ENCODE measurements at places on chromosomes 1 and 21.

- DNase-seq: no peak
Measured at GRCh38 chr1:165134431-165134830, 222.1 kb downstream of the LMX1A start.

DNA sequence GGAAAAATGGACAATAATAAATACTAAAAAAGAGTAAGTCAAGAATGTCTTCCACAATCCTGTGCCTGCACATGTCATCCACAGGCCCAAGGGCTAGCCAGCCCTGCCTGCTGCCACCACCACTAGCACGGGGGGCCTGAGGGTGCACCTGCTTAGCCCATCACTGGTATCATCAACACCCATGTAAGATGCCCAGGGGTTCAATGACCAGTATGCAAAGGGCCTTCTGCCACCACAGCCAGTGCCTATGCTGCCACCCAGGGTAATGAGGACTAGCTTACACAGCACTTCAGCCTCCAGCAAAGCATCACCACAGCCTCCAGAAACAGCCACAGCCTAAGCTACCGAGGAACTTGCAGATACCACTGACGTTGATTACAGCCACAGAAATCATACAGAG, 46.3 kb downstream of the POFUT2 start:
- no peak for DNase-seq

DNA sequence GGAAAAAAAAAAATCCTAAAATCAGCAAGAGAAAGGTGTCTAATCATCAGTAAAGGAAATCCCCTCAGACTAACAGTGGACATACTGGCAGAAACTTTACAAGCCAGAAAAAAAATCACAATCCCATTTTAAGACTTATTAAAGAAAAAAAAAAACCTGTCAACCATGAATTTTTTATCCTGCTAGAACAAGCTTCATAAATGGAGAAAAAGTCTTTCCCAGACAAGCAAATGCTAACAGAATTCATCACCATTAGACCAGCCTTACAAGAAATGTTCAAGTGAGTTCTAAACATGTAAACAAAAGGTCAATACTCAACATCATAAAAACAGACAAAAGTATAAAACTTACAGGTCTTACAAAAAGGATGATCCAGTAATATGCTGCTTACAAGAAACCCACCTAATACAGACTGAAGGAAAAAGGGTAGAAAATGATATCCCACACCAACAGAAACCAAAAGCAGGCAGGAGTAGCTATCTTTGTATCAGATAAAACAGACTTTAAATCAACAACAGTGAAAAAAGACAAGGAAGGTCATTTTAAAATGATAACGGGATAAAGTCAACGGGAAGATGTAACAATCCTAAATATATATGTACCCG, 129.6 kb downstream of the EVI5 start:
- no peak for DNase-seq

DNA sequence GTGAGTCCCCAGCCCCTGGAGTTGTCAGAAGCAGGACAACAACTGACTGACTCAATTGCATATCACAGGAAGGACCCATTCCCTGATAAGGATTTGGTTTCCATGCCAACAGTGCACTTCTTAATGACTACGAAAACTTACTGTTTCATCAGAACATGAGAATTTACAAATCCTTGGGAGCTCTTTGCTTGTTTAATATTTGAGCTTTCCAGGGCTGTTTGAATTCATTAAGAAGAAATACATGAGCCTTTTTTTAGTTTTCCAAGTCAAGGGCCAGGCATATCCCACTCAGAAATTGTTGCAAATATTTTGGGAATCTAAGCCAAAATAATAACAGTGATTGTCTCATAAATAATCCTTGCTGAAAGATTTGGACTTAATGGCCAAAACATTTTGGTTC, 27.2 kb upstream of the COL24A1 start:
- DNase-seq: no peak

DNA sequence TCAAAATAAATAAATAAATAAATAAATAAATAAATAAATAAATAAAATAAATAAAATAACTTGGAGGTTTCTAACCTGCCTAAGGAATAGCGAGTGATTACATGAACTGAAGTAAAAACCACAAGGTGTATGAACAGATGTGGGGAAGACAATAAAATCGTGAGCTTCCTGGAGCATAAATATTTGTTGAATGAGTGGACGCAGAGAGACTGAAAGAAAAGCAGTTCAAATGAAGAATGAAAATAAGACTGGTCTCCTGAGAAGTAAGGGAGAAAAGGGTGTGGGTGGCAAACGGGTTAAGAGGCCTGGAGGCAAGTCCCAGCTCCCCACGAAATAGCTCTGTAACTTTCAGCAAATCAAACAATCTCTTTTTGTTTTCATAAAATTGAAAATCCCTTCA, 33.6 kb downstream of the CHML start:
- no peak for DNase-seq

- no peak for DNase-seq
Measured at GRCh38 chr1:3504151-3504821, 49.8 kb downstream of the ARHGEF16 start.

DNA sequence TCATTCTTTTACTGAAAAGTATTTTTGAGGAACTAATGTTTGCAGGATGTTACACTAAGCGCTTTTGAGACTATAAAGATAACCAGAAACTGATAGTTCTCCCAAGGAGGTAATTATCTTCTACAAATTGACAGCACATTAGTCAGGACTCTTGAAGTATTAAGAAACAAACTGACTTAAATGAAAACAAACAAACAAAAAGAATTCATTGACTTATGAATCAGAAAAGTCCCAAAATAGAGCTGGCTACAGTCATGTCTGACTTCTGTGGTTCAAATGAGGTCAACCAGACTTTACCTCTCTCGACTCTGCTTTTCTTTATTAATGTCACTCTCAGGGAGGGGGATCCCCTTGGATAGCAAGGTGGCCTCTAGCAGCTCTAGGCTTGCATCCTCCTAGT, 296.8 kb downstream of the TPR start:
- no peak for DNase-seq

DNA sequence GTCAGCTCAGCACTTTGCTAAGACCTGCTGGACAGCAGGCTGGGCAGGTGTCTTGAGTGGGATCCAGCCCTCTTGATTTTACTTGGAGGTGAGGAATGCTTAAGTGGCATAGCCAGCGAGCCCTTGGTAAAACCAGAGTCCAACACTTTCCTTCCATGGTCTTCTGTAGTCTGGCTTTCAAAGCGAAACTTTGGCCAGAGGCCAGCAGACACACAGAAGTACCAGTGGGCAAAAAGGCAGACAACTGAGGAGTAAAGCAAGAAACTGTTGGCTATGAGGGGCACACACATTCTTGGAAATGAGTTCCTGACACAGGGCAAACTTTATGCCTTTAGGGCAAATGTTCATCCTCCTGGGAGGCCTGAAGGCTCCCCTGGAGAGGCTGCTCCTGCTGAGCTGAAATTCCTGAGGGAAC, 281.0 kb upstream of the POU3F1 start:
- no peak for DNase-seq

DNA sequence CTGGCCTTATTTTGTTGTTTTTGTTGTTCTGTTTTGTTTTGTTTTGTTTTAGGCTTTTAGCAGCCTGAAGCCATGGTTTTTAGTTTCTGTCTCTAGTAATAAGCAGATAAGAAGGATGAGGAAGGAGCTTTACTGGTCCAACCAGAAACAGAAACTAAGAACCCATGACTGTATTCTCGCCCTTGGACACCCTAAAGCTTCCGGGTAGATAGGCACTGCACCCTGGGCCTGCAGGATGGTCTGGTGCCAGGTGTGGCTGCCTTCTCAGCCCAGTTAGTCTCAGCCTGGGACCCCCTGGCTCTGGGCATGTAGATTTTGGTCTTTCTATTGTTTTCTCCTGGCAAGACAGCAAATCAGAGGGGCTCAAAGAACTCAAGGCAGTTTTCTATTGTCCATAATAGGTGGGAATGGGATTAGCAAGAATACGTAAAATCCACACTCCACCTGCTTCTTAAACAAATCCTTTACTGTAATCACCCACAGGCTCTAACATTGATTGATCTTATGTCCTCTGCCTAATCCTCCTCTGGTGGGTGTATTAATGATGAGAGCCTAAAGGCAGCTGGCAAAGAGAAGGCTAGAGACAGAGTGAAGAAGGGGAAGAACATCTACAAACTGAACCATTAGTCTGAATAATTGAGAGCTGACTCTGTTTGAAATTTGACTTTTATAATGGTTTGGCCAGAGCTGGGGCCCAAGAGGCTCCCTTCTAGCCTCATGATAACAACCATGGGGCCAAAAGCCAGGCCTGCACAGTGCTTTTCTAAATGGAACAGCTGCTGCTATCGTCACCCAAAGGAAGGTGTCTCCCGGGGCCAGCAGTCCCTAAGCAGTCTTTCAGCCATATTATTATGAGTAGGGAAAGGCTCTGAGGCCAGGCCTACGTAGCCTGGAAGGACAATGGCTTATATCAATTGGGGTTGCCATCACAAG, 106.8 kb upstream of the ATP1A1 start:
- no peak for DNase-seq

DNA sequence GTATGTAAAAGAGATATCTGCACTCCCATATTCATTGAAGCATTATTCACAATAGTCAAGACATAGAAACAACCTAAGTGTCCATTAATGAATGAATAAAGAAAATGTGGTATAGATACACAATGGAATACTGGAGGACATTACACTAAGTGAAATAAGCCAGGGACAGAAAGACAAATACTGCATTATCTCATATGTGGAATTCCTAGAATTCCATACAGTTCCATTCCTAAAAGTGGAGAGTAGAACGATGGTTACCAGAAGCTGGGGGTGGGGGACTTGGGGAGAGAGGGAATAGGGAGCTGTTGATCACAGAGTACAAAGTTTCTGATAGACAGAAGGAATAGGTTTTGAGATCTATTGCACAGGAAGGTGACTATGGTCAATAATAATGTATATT, 7.4 kb downstream of the TMED5 start:
- DNase-seq: no peak

DNA sequence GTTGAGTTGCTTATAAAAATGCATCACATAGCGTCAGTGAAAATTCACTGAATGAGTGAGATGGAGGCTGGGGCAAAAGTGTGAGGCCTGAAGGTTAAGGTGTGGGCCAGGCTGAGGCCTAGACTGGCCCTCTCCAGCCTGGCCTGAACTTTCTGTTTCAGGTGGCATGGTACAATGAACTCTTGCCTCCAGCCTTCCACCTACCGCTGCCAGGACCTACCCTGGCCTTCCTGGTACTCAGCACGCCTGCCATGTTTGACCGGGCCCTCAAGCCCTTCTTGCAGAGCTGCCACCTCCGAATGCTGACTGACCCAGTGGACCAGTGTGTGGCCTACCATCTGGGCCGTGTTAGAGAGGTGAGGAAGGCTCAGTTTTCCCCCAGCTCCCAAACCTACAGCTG, 7.1 kb downstream of the MMACHC start:
- DNase-seq: no peak

- DNase-seq: no peak
Measured at GRCh38 chr1:208171616-208172422, 72.4 kb downstream of the PLXNA2 start.

- DNase-seq: no peak
Measured at GRCh38 chr21:45964649-45965048, 16.9 kb upstream of the COL6A1 start.

- no peak for DNase-seq
Measured at GRCh38 chr1:77538956-77539518, 143.4 kb downstream of the ZZZ3 start.

DNA sequence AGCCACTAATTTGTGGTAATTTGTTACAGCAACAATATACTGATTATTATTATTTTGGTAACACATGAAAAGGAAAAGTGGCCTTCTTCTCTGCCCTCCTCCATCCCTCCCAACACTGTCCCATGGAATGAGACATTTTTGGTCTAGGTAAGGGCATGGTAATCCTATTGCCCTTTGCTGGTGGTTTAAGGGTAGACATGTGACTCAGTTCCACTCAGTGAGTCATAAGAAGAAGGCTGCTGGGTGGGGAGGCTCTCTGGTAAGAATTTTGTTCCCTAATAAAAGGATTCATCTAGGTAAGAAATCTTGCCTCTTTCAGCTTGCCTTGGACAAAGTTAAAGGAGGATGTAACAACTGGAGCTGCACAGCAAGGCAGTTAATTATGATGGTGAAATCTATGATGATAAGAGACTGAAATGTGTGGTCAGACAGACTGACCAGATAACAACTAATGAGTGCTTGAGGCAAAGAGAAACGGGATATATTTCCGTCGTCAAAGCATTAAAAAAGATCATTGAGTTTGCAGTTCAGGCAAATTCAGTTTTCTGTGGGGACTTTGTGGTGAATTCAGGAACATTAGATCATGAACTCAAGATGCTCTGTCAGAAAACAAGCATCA, 232.0 kb upstream of the KCNK2 start:
- DNase-seq: no peak

DNA sequence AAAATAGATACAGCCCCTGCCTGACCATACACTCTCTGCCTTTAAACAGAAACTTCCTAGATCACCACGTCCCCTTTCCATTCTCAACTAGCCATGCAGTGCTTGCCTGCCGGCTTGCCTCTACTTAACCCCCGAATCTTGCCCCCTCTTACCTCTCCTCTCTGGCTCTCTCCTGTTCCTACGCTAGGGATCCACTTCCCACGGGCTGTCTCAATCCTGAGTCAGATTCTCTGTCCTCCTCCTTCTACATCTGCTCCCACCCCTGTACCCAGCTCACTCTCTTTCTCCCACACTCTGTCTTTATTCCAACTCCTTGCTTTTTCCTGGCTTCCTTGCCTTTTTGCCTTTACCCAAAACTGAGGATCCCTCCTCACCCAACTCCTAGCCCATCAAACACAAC, 29.3 kb downstream of the ATF3 start:
- DNase-seq: no peak

DNA sequence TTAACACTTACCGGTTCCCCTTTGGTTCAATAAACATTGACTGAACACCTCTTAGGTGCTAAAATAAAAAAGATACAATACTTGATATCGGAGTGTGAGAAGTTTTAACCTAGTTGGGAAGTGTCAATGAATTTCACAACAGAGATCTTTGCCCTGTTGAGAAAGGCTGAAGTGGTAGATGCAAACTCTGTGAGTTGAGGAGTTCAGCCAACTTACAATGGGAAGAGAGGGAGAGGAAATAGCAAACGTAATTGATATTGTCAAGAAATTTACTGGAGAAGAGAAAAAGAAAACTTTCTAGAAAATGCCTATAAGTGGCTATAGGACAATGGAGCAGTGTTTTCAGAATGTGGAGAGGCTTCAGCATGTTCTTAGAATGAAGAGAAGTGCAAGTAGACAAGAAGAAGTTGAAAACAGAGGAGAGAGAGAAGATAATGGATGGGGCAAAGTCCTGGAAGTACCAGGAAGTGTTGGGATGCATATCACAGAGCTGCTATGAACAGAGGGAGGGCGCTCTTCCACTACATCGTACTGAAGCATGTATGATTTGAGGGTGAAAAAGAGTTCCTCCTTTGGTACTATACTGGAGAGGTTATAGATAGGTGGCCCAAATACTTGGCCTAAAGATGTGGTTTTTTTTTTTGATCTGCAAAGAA, 48.9 kb downstream of the MEF2D start:
- no peak for DNase-seq

DNA sequence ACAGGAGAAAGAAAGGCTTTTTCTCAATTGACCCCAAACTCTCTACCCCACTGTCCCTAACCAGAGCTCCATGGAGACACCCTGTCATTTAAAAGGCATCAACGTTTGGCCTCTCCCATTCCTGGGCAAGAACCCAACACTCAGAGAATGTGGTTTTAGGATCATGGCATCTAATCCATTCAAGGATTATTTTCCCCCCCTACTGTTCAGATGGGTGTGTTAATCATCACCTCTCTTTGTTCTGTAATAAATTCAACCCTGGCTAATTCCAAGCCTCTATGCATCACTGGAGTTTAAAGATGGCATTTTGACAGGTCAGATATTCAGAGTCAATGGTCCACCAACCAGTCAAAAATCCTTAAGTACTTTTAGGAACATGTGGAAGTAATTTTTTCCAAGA, 42.7 kb downstream of the TBX15 start:
- DNase-seq: no peak
